Right kidney (tissue), 9 donors: ENCODE measurements at places on chromosomes 11 and 22.

- no peak for DNase-seq
Measured at GRCh38 chr22:23033116-23033905, 37.0 kb upstream of the GNAZ start.

DNA sequence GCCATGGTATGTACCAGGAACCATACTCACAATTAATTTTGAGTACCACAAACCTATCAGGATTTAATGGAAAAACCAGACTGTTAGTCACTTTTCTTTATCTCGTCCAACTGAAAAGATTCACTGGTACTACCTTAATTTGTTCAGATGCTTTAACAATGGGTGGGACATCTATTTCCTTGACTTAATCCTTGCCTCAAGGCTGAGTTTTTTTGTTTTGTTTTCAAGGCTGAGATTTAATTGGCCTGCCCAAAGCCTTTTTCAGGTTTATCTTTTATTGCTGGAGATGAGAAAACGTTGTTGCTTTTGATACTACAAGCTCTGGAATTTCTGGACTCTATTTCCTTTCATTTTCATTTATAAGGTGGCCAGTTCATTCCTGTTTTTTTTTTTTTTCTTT is 50.4 kb downstream of the NELL1 start:
- DNase-seq, result no peak

GRCh38 chr11:130151196-130151595 is 8.4 kb upstream of the ST14 start:
- no peak for DNase-seq

DNA sequence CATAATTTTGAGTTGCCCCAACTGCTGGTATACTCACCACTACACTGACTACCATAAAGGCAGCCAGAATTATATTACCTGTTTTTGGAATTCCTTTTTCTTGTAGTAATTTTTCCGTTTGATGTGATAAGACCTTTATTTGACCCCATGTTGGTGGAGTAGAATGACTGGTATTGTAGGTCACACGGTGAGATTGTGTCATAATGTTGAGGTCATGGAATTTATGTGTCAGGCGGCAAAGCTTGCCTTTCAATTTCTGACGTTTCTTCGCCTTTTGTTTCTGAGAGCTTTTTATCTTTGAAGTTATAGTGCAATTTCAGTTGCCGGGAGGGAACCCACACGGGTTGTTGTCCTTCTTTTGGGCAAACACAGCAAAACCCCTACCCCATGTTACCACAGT is 13.0 kb downstream of the OR52K1 start:
- no peak for DNase-seq

- DNase-seq, result peak; percentile 18
Measured at GRCh38 chr11:17979770-17980371, 33.0 kb downstream of the SERGEF start.

DNA sequence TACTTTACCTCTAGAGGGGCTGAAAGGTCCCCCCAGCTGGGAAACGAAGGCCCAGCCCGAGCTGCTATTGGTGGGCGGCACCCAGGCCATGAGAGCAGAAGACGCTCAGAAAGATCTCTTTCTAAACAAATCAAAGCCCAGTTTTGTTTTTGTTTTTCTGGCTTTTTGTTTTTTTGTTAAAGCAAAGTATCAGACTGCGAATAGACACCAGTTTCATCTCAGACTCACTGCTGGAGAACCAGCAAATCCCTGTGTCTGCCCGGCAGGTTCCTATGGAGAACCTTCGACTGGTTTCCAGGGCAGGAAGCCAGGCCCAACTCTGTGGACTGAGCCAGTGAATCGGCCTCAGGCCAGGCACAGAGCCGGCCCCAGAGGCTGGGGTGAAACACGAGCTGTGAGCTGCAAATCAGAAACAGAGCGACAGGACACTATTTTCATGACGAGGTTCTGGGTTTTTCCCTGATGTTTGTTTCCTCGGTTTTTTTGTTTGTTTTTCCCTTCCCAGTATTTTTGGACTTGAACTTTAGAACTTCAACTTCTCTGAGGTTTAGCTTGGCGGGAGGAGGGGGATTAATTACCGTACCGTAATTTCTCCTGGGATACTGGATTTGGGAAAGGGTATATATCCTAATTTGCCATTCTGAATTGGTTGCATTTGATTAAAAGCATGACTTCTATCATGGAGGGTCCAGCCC is 16.0 kb upstream of the B4GALNT4 start:
- DNase-seq, result peak; percentile 56

DNA sequence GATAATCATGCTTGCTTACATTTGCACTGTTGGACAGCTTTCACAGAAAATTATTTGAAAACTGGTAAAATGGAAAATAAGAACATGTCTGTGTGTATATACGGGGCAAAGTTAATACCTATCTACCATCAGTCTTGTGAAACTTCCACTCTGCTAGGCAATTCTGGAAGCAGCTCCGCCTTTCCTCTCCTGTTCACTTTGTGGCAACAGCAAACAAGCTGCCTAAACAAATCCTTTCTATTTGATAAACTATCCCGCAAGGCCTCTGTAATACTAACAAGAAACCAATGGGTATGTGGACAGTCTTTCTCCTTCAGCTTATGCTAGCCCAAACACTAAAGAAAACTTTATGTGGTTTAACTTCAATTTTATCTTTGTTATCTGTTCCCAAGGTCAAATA is 39.2 kb upstream of the RAPSN start:
- no peak for DNase-seq

DNA sequence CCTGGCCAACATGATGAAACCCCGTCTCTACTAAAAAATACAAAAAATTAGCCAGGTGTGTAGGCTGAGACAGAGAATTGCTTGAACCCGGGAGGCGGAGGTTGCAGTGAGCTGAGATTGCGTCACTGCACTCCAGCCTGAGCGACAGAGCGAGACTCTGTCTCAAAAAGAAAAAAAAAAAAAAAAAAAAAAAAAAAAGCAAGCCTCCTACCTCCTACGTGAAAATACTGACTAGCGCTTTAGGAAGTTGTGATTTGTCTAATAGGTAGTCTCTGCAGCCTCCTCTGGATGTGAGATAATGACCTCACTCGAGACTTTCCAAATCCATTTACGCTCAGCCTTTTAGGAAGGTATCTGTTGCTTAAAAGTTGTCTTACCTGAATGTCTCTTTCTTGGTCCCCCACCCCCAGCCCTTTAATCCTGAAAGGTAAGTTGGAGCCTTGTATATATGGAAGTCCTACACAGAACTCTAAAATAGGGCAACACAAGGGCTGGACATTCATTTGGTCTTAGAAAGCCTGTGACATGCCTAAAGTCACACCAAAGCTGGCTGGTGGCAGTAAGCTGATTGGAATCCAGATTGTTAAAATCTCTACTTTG is 5.5 kb downstream of the SEPTIN3 start:
- DNase-seq, result no peak

- DNase-seq, result no peak
Measured at GRCh38 chr22:20955548-20955947, 11.5 kb upstream of the AIFM3 start.
